ENCODE measurements at places on chromosomes 11 and 22. TPM values are rescaled to one million over a fixed set of nuclear protein-coding genes. Genes with fewer than 3 reads are reported as not detected.

The GPR83 gene
- total RNA-seq: 0.19 TPM

The SNU13 gene
- total RNA-seq: 187 TPM

The BAD gene
- 35.2 TPM for total RNA-seq

The GLYAT gene
- not detected for total RNA-seq

The LARGE2 gene
- total RNA-seq: 1.4 TPM

The CCDC73 gene
- not detected for total RNA-seq

The CUL5 gene
- 31.7 TPM for total RNA-seq

The KCNC1 gene
- not detected for total RNA-seq

The TTC36 gene
- total RNA-seq: 1.4 TPM

The PITPNM1 gene
- total RNA-seq: 94.3 TPM

The CALCA gene
- total RNA-seq: not detected

The TMEM191B gene
- total RNA-seq: 1.9 TPM

The UVRAG gene
- total RNA-seq: 18.6 TPM

The GNAZ gene
- total RNA-seq: 0.56 TPM

The PLXNB2 gene
- total RNA-seq: 30.2 TPM

The C11orf16 gene
- not detected for total RNA-seq

The MOGAT2 gene
- total RNA-seq: not detected

The POTEH gene
- total RNA-seq: not detected

The LRRC74B gene
- total RNA-seq: not detected

The SLC5A1 gene
- not detected for total RNA-seq

The MPPED1 gene
- total RNA-seq: not detected

The CRYBA4 gene
- total RNA-seq: 0.63 TPM

The OR52I1 gene
- not detected for total RNA-seq

The TECTA gene
- total RNA-seq: 0.34 TPM

The CASP5 gene
- not detected for total RNA-seq

The GALR3 gene
- not detected for total RNA-seq

The DUSP8 gene
- 5.1 TPM for total RNA-seq

The GRIA4 gene
- not detected for total RNA-seq

The CST6 gene
- total RNA-seq: 0.79 TPM

The TLCD5 gene
- 2.8 TPM for total RNA-seq

The BRSK2 gene
- total RNA-seq: 0.84 TPM

The VPREB1 gene
- not detected for total RNA-seq

The GUCY1A2 gene
- not detected for total RNA-seq

The BDNF gene
- not detected for total RNA-seq

The EFCAB6 gene
- 0.19 TPM for total RNA-seq

The MLC1 gene
- 0.17 TPM for total RNA-seq

The C22orf31 gene
- total RNA-seq: not detected

The ZNF280A gene
- total RNA-seq: not detected

The ARRB1 gene
- 18.3 TPM for total RNA-seq

The OR8D1 gene
- total RNA-seq: not detected

The PVALB gene
- total RNA-seq: not detected

The PKDREJ gene
- not detected for total RNA-seq

The MMP10 gene
- 1.2 TPM for total RNA-seq

The TIMP3 gene
- 0.07 TPM for total RNA-seq

The ANO5 gene
- not detected for total RNA-seq

Measured in activated T-cell treated with anti-CD3 and anti-CD28 coated beads, Interleukin-2, amount 50 U/mL, for 72 hours (primary cell).